CD4-positive, alpha-beta T cell treated with Interferon alpha-2 for 1 hour (primary cell): ENCODE measurements at places on chromosomes 6 and 20.

DNA sequence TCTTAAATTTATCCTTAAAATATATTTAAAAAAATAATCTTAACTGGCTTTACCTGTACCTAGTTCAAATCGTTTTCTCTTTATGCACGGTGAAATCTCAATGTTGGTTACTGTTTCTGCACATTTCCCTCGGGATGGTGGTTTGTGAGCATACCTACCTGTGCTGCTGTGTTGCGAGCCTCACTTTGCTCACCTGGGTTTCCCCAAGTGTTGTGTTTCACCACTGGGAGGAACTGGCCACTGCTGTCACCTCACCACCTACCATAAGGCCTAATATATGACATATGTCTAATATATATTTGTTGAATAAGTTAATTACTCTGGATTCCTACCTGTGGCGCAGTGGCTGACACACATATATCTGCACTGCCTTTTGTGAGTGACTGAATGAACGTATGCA is 493.5 kb upstream of the FLRT3 start:
- no peak for DNase-seq

- no peak for DNase-seq
These were observed 12.6 kb downstream of the ANKEF1 start for GRCh38 chr20:10047427-10047826.

DNA sequence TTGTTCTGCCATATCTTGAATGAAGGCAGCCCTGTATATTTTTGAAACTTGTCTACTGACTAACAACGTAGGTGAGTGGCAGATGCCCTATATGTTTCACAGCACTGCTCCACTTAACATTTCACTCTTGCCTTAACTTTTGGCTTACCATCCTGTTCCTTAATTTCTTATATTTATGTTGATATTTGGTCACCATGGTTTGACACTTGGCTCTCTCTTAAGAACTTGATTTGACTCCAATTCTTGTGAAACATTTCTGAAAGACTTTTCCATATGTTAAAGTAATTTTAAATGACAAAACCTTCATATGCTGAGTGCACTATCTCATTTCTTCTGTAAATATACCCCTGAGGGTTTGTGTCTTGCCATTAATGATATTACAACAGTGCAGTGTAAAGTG is 434.3 kb upstream of the IMPG1 start:
- no peak for DNase-seq

- DNase-seq, result peak; percentile 19
These were observed 1.1 kb downstream of the ABRACL start for GRCh38 chr6:139029470-139030227.

- no peak for DNase-seq
These were observed 22.2 kb downstream of the EIF2S2 start for GRCh38 chr20:34089655-34090345.

DNA sequence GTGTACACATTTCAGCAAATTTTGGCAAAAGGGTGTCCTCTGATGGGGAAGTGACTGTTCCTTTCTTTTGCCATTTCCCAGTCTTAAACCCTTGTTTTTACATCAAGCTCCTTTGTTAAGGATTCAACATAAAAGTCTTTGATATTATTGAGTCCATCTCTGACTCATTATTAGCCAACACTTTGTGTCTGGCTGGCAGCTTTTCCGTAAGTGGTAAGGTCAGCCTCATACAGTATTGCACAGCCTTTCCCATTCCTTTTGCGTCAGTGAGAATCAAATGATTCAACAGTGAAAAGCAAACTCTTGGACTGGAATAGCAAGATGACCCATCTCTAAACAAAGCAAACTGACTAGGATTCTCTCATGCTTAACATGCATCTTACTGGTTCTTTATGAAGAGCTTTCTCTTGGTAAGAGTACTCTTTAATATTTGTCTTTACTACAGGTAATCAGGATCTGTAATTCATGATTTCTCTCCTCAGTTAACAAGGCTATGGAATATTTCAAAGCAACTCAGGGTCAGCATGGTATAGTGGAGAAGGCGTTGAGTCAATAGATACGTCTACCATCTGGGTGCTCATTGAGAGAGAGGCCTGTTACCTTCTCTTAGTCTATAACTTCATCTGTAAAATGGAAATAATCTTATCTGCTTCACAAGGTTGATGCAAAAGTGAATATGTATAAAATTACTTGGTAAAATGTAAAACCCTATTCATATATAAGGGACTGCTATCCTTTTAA is 183.6 kb downstream of the PRL start:
- DNase-seq, result no peak

GRCh38 chr20:4366076-4366475 is 350.7 kb upstream of the RNF24 start:
- DNase-seq, result no peak

GRCh38 chr6:157169656-157170055 is 153.7 kb downstream of the TMEM242 start:
- DNase-seq, result no peak

GRCh38 chr20:16664020-16664419 is 65.8 kb upstream of the SNRPB2 start:
- DNase-seq, result no peak

DNA sequence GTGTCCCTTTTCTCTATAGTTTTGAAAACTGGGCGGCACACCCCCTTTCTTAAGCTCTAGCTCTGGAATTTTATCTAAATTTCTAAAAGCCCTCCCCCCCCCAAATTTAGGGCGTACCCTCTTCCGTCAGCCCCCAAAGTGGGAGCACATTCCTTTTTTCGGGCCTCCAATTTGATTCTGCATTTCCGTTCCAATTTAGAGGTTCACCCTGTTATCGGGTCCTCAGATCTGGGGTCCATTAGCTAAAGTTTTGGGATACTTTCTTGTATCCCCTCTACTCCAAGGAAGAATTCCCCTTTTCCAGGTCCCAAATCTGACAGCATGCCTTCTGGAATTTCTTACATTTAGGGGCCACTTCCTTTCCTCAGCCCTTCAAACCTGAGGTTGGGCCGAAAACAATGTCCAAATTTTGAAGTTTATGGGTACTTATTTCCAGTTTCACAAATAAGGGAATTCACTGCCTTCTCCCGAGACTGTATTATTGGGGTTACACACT is 796 bp downstream of the PHF20 start:
- DNase-seq, result no peak

- DNase-seq, result no peak
These were observed 592.3 kb downstream of the PKHD1 start for GRCh38 chr6:51495096-51495495.

GRCh38 chr20:63100174-63100925 is 93.6 kb upstream of the BHLHE23 start:
- DNase-seq, result no peak

DNA sequence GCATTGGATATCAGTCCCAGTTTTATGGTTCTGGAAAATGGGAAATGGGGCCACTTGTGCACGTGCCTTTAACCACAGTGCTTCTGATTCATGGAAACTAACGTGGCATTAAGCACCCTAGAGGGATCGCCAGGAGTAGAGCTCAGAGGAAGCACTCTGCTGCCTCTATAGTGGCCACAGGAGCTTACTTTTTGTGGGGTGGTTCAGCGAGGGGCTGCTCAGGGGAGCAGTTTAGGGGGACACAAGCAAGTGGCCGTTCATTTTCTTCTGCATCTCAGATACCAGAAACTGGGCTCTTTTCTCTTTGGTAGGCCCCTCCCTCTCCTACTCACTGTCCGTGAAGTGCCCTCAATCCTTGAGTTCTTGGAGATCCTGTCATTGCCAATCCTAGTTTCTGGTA is 28.5 kb downstream of the AGPAT4 start:
- no peak for DNase-seq

GRCh38 chr6:150354754-150355571 is 13.8 kb upstream of the IYD start:
- no peak for DNase-seq
